Aorta (tissue), 5 donors: ENCODE measurements at places on chromosomes 12 and 14. TPM values are rescaled to one million over a fixed set of nuclear protein-coding genes. Genes with fewer than 3 reads are reported as not detected.
A peak's percentile ranks its signal among the peaks of the same experiment; 100 is the strongest.

Gene IFNG-AS1
- 0.42 TPM for total RNA-seq

Gene TMEM121
- 1.9 TPM for total RNA-seq

GRCh38 chr14:22386924-22387775, 201.9 kb downstream of the DAD1 start:
- DNase-seq: no peak
- H3K36me3 ChIP-seq: no peaks in the 10 kb centered on the region
- no peak overlapping the region for H3K27ac ChIP-seq
- no peaks in the 10 kb centered on the region for H3K4me1 ChIP-seq
- H3K4me3 ChIP-seq: no peak overlapping the region

DNA sequence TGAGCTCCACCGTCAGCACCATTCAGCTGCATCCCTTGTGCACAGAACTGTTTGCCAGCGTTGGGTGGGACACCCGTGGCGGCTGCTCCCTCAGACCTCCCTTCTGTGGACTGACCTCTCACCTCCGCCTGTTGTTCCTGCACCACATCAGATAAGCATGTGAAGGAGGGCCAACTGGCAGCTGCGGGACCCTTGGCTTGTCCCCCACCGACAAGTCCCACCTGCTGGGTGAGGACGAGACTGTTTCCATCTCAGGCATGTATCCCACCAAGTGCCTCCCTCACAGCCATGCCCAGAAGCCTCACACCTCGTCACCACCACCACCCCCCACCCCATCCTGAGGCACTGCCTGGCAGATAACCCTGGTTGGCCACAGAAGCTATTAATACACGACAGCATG, 18.6 kb upstream of the TEAD4 start:
- no peak overlapping the region for H3K27ac ChIP-seq
- H3K4me3 ChIP-seq: no peak overlapping the region
- no peaks in the 10 kb centered on the region for H3K4me1 ChIP-seq
- no peaks in the 10 kb centered on the region for H3K27me3 ChIP-seq
- DNase-seq: peak; percentile 42
